ENCODE measurements at places on chromosomes 5 and 9. TPM values are rescaled to one million over a fixed set of nuclear protein-coding genes. Genes with fewer than 3 reads are reported as not detected.

DND1 gene
- 2.3 TPM for total RNA-seq

ITK gene
- total RNA-seq: 0.37 TPM

SOX30 gene
- total RNA-seq: 0.27 TPM

SIT1 gene
- total RNA-seq: not detected

ELL2 gene
- total RNA-seq: 29.8 TPM

CCDC152 gene
- not detected for total RNA-seq

CDHR2 gene
- total RNA-seq: 0.10 TPM

GGTA1 gene
- total RNA-seq: not detected

PLAC8L1 gene
- 2.6 TPM for total RNA-seq

STC2 gene
- total RNA-seq: 97.3 TPM

CDH18 gene
- not detected for total RNA-seq

RMRP gene
- total RNA-seq: 30,969 TPM

ZNF354C gene
- total RNA-seq: 0.07 TPM

ANKRD20A1 gene
- total RNA-seq: 5.2 TPM

PRR7 gene
- total RNA-seq: 39.9 TPM

SLC24A2 gene
- total RNA-seq: not detected

FBP2 gene
- not detected for total RNA-seq

GABRA1 gene
- not detected for total RNA-seq

FOXD1 gene
- total RNA-seq: 26.8 TPM

OR13C9 gene
- not detected for total RNA-seq

LAMC3 gene
- 7.7 TPM for total RNA-seq

WDR70 gene
- total RNA-seq: 31.1 TPM

NMRK1 gene
- total RNA-seq: 7.8 TPM
